Umbilical cord (tissue), 2 donors: ENCODE measurements at places on chromosomes 13 and 19.

GRCh38 chr13:38685974-38686576 is 802 bp upstream of the FREM2 start:
- DNase-seq: peak; percentile 84

- DNase-seq: no peak
These were observed 1141.8 kb downstream of the PCDH17 start for GRCh38 chr13:58773280-58773859.

DNA sequence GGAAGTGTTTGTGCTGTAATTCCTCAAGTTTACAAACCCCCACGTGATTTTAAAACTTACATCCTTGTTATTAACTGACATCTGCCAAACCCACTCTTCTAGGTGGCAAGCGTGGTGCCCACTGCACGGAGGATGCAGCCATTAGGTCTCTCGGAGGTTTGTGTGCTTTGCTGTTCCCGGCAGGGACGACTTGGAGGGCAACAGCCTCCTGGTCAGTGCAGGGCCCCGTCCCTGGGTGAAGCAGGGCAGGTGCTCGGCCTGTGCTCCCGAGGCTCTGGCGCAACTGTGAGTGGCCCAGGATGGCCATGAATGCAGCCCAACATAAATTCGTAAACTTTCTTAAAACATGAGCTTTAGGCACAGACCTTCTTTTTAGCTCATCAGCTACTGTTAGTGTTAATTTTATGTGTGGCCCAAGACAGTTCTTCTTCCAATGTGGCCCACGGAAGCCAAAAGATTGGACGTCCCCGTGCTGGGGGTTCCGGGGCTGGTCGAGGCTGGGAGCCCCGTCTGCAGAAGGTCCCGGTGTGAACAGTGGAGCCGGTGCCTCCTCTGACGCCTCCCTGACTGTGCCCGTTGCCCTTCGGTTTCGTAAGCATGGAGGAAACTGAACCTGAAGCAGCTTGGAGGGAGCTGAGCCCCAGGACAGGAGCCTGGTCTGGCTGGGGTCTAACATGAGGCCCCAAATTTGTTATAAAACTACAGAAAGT is 11.9 kb downstream of the GAS6 start:
- DNase-seq: no peak

- no peak for DNase-seq
These were observed 3.5 kb downstream of the SELENOV start for GRCh38 chr19:39518458-39518857.

DNA sequence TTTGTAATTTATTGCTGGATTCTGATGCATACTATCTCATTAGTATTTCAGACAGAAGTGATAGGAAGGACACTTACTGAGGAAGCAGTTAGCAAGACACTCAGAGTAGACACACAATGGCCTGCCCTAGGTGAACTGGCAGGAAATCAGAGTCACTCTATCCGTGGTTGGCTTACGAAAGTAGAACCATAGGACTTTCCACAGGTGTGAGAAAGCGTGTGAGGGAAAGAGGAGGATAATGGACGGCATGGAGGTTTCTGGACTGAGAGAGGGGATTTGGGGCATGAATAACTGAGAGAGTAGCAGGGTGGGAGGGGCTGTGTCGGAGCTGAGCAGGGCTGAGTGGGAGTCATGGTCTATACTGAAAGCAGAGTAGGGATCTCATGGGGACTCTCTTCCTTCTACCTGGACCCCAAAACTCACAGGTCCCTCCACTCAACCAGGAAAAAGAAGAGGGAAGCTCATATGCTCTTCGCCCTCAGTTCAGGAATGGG is 18.7 kb upstream of the EID2 start:
- DNase-seq: no peak

DNA sequence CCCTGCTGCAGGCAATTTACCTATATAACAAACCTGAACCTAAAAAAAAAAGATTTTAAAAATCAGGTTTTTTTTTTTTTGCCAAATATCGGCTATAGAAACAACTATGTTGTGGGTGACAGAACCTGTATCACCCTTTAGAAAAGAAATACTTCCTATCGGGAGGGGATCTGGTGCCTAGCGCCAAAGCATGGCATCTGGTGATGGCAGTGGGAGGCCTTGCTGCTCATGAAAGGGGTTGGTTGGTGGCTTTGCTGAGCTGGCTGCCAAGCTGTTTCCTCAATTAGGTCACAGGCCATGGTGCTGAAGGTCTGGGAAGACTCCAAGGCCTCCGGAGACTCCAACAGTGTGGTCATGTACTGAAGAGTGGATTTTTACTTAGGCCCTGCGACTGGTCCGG is 328.5 kb downstream of the KLF5 start:
- no peak for DNase-seq

- DNase-seq: no peak
These were observed 402.3 kb upstream of the SLITRK6 start for GRCh38 chr13:86201477-86201876.

- DNase-seq: no peak
These were observed 12.4 kb upstream of the TMEM255B start for GRCh38 chr13:113746671-113747070.

GRCh38 chr13:99162567-99163361 is 37.9 kb upstream of the UBAC2 start:
- DNase-seq: no peak

GRCh38 chr13:106423530-106423929 is 111.9 kb downstream of the EFNB2 start:
- DNase-seq: no peak

GRCh38 chr13:110238818-110239195 is 68.2 kb downstream of the COL4A1 start:
- DNase-seq: no peak

DNA sequence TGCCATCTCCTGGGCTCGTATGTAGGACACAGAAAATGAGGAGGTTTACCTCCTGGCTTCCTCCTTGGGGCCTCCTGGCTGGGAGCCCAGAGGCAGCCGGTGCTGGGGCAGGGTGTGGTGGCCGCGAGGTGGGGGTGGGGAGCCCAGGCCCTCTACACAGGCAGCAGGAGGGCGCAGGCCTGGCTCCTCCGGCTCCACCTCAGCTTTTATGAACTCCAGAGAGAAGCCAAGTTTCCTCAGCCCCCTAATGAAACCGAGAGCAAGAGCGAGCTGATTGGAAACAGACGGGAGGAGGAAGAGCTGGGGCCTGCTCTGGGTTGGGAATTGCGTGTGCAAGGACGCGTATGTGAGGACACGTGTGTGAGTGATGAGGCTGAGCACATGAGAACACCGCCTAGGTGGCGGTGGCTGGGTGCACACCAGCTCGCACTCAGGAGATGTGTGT is 23.1 kb downstream of the LYL1 start:
- DNase-seq: peak; percentile 95

DNA sequence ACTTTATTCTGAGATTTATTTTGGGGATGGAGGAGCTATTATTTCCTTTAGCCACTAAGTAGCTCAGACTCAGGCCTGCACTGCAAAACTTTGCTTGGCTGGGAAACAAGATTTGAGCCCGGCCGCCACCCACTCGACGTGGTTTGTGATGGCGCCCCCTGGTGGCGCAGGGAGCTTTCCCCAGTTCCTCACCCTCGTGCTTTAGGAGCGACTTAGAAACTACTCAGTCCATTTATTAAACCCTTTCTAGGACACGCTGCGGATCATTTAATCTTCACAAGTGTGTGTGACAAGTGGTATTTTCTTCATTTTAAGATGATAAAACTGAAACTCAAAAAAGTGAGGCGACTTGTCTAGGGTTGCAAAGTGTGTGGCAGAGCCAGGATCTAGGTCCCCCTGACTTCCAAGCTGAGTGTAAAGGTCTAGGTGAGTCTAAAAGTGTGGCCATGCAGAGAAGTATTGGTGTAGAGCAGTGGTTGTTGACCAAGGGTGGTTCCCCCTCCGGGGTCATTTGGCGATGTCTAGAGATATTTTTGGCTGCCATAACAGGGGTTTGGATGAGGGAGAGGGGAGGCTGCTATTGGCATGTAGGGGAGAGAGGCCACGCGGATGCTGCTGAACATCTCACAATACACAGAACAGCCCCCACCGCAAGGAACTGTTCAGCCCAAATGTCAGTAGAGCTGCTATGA is 2.2 kb downstream of the CXCL17 start:
- peak; percentile 53 for DNase-seq

DNA sequence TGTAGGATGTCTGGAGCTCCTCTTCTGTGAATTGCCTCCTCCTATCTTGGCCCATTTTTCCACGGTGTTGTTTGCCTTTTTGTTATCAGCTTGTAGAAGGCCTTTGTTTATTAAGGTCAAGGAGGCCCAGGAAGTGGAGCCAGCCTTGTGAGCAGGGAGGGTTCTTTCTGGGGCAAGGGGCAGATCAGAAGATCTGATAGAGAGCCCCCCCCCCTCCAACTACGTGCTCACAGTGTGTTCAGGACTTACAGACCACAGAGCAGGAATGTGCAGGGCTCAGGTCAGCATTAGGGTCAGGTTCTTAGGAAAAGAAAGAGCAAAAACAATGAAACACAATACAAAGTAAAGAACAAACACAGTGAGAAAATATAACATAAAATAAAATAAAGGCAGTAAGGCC is 59.4 kb downstream of the CCNE1 start:
- no peak for DNase-seq

DNA sequence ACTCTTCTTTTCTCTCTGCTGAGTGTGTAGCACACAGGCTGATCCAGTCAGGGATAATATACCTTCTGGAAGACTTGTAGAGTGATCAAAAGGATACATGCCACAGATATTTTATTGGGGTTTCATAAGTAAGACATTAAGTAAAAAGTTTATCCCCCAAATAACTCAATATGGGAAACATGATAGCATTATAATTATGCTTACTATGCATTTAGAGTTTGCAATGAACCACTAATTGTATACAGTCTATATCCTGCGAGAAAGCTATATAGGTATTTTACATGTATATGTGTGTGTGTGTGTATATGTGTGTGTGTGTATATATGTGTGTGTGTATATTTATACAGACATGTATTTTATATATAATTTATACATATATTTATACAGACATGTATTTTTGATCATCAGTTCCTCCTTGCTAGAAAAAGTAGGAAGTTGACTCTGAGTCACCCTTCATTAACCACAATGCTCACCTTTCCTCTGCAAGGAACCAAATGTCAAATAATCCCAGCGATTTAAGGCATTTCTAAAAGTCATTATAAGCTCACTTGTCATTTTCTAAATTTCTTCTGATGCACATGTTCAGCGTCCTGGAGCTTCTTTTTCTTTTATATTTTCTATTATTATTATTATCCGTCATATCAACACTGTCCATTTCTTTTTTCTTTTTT is 312.5 kb upstream of the OBI1 start:
- DNase-seq: no peak

DNA sequence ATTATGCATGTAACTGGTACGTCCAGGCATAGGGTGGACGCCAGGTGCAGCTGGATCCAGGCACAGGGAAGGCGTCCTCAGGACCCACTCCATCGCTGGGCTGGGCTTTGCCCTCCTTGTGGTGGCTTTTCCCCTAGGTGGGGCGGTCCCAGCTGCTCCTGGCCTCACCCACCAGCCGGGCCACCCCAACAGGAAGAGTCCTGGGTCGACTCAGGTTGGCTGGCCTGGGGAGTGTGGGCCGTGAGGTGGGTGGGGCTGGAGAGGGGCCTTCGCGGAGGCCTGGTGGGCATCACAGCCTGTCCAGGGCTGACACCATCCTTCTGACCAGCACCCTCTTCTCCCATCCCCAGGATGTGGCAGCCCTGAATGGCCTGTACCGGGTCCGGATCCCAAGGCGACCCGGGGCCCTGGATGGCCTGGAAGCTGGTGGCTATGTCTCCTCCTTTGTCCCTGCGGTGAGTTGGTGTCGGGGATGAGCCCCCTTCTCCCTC is 3.2 kb upstream of the GARIN5A start:
- no peak for DNase-seq

- DNase-seq: no peak
These were observed 37.4 kb downstream of the ERICH4 start for GRCh38 chr19:41480336-41480735.

GRCh38 chr13:48831248-48831647 is 144.5 kb upstream of the FNDC3A start:
- no peak for DNase-seq

- peak; percentile 65 for DNase-seq
These were observed 162.5 kb downstream of the KCTD12 start for GRCh38 chr13:76723551-76724232.

- no peak for DNase-seq
These were observed 14.6 kb downstream of the ZNF569 start for GRCh38 chr19:37452500-37453245.

GRCh38 chr13:65125236-65125635 is 2104.9 kb downstream of the PCDH9 start:
- no peak for DNase-seq

GRCh38 chr19:49939721-49940481 is 10.6 kb upstream of the NUP62 start:
- DNase-seq: no peak

GRCh38 chr13:109389456-109389855 is 396.9 kb downstream of the IRS2 start:
- no peak for DNase-seq

DNA sequence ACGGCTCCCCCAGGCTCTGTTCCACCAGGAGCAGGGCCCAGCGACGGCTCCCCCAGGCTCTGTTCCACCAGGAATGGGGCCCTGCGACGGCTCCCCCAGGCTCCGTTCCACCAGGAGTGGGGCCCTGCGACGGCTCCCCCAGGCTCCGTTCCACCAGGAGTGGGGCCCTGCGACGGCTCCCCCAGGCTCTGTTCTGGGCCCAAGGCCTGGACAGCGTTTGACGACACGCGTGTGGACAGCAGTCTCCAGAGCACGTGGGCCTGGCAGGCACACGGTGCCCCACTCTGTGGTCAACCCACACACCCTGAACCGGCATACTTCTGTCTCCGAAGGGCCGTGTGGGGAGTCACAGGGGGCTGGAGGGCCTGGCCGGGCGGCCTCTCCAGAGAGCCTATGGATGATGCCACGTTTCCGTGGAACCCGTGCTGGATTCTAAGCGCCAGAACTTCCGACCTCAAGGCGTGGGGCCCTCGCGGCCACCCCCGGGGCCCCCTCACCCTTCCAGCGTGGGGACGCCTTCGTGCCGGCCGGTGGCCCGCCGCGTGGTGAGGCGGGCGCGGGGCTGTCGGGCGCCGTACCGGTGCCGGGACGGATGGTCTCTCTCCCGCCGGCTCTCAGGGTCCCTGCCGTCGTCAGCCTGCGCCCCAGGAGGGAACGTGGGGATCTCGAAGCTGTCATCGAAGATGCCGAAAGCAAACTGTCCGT is 11.6 kb downstream of the FGF22 start:
- no peak for DNase-seq

DNA sequence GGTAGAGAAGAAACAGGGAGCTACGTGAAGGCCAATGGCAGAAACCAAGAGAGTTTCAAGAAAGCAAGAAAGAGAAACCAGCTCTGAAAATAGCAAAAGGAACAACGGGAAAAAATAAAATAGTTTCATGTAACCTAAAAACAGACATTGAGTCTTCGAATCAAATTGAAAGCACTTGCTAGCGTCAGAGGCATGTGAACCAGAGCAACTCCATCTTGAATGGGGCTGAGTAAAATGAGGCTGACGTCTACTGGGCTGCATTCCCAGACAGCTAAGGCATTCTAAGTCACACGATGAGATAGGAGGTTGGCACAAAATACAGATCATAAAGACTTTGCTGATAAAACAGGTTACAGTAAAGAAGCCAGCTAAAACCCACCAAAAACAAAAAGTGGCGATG is 7.3 kb upstream of the PMIS2 start:
- peak; percentile 9 for DNase-seq
